Right cardiac atrium (tissue), 5 donors: ENCODE measurements at places on chromosomes 12 and 14.

- DNase-seq = no peak
Measured at GRCh38 chr12:62862259-62862881, 72.6 kb downstream of the PPM1H start.

- DNase-seq = no peak
Measured at GRCh38 chr14:103149351-103150237, 26.3 kb downstream of the TNFAIP2 start.

- no peak for DNase-seq
Measured at GRCh38 chr12:77116277-77116676, 50.9 kb upstream of the E2F7 start.

GRCh38 chr12:66819587-66819986 lies 140.7 kb upstream of the GRIP1 start:
- DNase-seq = no peak

DNA sequence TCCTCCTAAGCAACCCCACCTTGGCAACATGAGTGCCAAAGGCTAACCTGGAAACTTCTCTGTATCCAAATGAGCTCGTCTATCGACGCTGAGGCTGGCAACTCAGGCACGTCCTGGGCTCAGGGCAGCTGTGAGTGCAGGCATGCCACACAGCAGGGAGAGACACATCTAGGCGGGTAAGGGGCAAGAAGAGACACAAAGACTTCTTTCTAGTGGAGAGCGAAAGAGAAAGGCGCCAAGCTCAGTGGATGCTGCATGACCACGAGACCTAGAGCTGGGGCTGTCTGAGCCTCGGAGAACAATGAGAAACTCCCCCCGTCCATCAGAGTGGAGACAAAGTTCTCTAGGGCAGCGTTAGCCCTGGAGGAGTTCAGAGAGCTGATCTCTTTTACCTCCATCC lies 170.4 kb downstream of the CALM1 start:
- peak; percentile 8 for DNase-seq

DNA sequence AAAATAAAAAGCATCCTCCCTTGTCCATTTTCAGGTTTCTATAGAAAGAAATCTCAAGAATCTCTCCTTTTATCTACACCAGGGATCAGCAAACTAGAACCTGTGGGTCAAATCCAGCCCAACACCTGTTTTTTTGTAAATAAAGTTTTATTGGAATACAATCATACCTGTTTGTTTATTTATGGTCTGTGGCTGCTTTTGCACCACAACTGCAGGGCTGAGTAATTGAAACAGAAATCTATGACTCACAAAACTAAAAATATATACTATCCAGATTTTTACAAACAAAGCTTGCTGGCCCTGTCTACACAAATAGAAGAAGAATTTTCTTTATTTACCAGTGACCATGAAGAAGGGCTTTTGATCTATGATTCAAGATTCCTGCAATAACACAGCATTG lies 95.1 kb upstream of the COCH start:
- no peak for DNase-seq

DNA sequence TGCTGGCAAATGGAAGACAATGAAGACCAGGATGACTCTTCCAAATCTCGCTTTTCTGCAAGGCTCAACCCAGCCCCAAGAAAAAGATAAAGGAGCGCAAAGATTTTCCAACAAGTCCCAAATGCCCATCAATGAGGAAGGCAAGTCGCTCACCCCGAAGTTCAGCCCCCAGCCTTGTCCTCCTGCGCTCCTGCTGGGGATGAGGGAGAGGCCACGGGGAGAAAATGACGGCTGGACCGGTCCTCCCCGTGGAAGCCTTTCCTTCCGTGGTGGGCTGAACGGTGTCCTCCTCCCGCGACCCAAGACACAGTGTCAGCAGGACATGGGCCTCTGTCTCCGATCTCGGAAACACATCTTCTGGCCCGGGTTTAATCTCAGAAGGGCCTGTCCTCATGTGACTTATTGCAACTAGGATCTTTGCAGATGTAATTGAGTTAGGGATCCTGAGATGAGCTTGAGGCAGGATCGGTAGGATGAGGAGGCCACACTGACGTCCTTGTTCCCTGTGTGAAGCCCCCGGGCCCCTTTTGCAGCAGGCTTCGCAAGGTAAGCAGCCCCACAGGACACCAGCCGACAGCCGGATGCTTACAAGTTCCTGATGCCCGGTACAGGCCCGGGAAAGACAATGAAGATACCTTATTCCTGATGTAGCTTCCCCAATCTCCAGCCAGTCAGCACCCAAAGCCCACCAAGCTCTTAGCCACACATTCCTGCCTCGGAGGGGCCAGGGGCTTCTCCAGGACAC lies 64.2 kb downstream of the GALNT9 start:
- no peak for DNase-seq

DNA sequence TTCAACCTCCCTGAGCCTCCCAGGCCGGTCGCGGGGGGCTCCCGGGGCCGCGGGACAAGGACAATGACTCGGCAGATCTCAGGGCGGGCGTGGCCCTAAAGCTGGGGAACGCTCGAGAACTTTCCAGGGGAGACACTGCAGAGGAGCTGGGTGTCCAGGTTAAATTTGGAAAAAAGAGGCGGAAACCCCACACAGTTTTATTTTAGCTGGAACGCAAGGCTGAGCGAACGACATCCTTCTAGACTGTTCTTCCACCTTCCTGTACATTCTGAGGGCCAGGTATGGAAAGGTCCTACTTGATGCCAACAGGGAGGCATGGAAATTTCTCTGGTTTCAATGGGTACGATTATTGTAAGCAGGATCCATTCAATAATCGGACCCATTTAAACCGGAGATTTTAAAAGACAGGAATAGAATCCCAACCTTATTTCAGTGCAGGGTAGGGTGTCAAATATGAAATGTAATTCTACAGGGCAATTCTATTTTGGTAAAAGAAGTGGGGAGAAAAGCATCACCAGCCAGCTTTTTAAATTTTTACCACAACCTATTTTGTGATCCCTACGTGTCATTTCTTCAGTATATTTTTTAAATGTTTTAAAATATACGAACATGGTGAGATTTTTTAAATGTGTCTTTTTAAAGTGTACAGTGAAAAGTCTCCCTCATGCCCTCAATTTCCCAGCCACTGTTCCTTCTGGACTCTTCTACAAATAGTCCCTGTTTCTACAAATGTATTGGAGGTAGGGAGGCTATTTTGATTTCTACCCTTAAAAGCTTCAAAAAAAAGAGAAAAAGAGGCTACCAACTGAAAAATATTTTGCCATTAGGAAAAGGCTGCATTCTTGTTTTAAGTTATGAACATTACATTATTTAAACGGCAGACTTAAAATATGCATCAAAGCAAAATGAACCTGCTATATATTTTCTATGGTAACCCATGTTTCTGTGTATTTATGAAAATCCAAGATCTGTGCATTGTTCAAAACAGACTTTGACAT lies 1.1 kb upstream of the UBC start:
- peak; percentile 85 for DNase-seq

- no peak for DNase-seq
Measured at GRCh38 chr12:30796891-30797371, 42.2 kb upstream of the CAPRIN2 start.

DNA sequence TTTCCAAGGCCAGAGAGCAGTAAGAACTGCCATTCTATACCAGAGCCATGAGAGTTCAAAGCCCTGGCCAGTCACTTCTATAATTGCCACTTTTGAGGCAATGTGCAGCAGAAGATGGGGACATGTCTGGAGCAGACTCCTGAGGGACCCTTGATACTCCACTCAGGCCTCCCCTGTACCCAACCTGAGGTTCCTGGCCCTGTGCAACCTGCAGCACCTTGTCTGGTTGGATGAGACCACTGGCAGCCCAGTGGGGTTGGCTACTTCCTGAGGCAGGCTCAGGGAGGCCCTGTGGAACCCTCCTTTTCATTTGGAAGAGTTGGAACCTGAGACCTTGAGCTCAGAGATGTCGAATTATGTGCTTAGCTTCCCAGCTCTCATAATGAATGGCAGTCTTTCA lies 54.4 kb downstream of the GALNT16 start:
- no peak for DNase-seq

DNA sequence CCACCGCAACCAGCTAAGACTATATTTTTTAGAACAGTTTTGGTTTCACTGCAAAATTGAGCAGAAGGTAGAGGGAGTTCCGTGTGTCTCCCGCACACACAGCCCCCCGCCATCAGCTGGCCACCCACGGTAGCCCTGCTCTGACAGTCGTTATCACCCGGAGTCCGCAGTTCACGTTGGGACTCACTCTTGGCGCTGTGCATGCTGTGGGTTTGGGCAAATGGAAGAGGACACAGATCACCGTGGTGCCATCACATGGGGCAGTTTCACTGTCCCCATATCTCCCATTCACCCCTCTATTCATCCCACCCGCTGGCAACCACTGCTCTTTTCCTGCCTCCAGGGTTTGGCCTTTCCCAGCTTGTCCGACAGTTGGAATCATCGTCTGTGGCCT lies 31.8 kb upstream of the ULK1 start:
- no peak for DNase-seq

GRCh38 chr12:59927032-59927431 lies 331.2 kb downstream of the SLC16A7 start:
- no peak for DNase-seq

DNA sequence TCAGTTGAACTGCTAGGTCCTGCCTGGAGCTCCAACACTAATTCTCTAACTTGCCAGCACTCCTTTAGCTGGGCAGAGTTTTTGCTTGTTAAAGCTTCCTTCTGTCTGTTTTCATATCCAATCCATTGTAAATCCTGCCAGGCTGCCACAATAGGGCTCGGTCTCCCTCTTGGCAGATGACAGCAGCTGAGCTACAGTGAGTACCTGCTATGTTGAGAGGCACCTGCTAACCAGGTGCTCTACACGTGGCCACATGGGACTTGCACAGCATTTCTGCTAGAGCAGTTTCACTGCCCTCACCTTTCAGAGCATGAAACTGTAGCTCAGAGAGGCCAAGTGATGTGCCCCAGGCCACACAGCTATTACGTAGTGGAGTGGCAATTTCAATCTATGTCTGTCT lies 106.6 kb upstream of the NOS1 start:
- DNase-seq = no peak

DNA sequence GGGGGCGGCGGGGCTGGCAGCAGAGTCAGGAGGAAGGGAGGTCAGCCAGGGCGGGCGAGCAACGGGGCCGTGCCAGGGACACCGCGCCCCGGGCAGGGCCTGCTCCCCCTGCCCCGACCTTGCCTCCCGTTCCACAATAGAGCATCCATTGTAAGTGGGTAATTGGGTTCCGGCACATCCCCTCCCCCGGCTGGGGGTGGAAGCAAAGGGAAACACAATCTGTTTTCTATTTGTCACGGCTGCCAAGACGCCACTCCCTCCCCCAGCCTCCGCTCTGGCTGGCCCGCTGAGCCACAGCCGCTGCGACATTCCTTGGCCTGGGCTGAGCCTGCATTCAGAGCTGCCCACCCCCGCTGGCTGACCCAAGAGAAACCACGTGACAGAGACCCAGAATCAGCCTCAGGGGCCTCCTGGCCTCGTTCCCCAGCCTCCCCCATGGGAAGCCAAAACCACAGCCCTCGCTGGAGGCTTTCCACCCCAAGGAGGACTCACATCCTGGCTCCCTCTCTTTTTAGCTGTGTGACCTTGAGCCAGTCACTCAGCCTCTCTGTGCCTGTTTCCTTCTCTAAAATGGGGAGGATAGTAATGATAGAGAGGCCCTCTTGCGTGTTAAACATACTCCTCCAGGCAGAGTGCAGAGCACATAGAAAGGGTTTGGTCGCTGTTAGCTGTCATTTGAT lies 117.6 kb downstream of the SCARB1 start:
- DNase-seq = peak; percentile 98

DNA sequence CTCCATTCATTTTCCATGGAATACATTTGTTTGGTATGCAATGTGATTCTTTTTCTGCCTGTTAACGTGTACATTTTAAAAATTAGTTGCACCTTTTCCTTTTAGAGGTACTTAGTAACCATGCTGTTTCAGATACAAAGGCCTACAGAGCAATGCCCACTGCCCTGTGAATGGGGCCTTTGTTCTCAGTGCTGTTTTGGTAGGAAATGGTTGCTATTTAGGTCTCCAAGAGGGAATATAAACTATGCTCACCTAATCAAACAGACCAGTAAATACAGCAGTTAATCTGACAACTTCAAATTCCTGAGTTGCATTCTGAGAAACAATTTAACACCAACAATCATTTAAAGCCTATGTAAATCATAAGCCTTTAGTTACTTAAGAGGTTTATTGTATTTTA lies 188.7 kb downstream of the BCAT1 start:
- DNase-seq = no peak

DNA sequence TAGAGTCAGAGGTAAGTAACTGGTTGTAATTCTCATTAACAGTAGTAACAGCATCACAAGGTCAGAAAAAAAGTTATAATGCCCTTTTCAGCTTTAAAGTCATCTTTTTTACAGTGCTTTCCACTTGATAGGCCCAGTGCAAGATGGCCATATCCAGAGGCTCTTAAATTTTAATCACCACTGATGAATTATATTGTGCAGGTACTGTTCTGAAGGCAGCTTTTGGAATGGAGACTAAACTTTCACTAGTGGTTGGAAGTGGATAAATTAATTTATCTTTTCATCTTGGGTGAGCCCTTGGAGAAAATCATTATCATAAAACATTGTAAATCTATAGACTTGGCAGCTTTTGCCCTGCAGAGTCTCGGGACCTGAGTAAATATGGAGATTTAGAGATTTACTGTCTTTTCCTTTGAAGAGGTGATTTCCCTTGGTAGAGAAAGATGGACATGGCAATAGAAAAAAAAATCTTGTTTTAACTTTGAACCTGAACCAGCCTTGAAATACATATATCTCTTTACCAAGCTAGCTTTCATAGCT lies 969.1 kb upstream of the NOVA1 start:
- no peak for DNase-seq

- no peak for DNase-seq
Measured at GRCh38 chr12:100267603-100268281, 765 bp downstream of the SCYL2 start.

GRCh38 chr12:130437555-130438242 lies 100.0 kb downstream of the PIWIL1 start:
- no peak for DNase-seq

DNA sequence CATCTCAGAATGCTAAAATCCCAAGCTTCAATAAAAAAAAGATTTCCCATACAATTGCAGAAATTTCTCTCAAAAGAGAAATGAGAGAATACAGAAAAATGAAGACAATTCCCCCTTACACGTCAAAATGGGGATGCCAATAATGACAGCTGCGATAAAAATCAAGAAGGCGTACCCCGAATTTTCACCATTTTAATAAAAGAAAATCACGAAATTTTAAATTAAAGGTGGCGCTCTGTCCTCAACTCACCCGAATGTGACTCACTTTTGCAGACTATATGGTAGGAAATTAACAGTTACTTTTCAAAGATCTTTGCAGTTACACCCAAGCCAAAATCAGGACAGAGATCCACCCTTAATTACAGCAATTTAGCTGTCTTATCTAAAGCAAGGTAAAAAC lies 2.1 kb downstream of the ATP2B1 start:
- no peak for DNase-seq

DNA sequence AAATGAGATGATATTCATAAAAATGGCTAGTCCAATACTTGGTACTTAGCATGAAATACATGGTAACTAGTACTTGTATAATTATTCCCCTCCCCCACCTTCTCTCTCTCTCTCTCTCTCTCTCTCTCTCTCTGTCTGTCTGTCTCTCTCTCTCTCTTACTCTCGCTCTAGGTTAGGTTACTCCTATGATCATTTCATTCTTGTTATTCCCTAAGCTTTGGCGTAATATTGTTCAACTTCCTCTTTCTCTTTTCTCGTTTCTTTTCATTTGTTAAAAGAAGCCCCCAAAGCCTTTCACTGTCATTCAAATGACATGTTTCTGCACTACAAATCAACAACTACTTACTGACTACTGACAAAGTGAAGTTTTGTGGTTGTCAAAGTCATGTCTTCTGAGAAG lies 89.8 kb downstream of the GRIP1 start:
- DNase-seq = no peak
